ENCODE measurements at places on chromosomes 6 and 20.

- no peak for DNase-seq
These were observed 22.5 kb upstream of the SCAF8 start for GRCh38 chr6:154710689-154711088.

DNA sequence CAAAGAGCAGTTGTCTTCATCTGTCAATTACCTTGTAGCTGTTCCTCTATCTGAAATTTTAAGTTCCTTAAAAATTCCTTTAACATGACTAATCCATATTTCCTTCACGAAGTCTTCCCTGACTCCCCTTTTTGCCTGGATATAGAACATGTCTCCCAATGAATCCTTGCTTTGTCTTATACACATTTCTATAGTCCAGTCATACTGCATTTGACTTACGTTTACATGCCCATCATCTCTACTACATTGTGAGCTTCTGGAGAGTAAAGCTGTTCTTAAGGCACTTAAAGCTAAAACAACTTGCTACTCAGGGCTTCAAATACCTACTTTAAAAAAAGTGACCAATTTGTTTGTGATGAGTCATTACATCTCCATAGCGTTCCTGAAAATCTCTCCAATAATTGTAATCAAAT, 4.9 kb downstream of the REV3L start:
- no peak for DNase-seq

DNA sequence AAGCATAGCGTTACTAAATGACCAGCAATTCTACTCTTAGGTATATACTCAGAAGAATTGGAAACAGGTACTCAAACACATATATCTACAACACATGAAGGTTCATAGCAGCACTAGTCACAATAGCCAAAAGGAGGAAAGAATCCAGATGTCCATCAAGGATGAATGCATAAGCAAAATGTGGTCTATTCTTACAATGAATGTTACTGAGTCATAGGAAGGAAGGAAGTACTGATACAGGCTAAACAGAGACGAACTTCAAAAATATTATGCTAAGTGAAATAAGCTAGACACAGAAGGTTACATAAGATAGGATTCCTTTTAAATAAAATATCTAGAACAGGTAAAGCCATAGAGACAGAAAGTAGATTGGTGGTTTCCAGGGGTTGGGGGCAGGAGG, 93.5 kb downstream of the MAP3K7 start:
- DNase-seq, result no peak

- peak; percentile 74 for DNase-seq
These were observed 29.0 kb downstream of the SLC12A5 start for GRCh38 chr20:46057856-46058598.

DNA sequence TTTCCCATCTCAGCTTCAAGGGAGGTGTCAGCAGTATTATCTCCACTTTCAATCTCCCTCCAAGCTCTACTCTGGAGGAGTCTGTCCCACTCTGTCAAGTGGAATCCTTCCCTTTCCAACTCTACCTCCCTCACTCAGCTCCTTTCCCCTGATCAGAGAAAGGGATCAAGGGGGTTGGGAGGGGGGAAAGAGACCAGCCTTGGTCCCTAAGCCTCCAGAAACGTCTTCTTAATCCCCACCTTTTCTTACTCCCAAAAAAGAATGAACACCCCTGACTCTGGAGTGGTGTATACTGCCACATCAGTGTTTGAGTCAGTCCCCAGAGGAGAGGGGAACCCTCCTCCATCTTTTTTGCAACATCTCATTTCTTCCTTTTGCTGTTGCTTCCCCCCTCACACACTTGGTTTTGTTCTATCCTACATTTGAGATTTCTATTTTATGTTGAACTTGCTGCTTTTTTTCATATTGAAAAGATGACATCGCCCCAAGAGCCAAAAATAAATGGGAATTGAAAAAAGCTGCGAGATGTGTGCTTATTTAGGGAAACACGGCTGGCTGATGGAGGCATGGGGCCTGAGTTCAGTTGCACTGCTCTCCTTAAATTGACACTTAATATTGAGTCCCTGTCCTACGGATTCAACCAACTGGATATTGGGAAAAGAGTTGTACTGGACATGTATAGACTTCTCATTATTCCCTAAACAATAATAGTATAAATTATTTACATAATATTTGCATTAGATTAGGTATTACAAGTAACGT, 4.9 kb downstream of the TUBB start:
- no peak for DNase-seq

- no peak for DNase-seq
These were observed 16.5 kb downstream of the ACTR5 start for GRCh38 chr20:38764567-38765318.

DNA sequence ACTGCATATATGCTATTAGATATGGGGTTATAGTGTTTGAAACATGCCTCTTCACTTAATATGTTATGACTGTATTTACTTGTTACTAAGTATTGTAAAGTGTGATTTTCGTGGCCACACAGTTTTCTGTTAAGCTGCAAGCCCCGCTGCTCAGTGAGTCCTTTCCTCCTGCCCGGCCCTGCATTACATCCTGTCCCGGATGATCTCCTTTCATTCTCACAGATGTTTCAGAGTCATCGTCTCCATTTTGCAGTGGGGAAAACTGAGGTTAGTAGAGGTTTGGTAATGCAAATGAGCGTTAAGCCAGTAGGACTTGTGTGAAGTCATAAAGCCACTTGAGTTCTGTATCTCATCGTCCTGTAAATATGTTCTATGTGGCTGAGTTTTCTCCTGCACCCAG, 155.5 kb downstream of the CFAP61 start:
- no peak for DNase-seq

- no peak for DNase-seq
These were observed 31.0 kb downstream of the TIAM2 start for GRCh38 chr6:155026022-155026705.

- no peak for DNase-seq
These were observed 5.2 kb downstream of the BICRAL start for GRCh38 chr6:42787063-42787472.

DNA sequence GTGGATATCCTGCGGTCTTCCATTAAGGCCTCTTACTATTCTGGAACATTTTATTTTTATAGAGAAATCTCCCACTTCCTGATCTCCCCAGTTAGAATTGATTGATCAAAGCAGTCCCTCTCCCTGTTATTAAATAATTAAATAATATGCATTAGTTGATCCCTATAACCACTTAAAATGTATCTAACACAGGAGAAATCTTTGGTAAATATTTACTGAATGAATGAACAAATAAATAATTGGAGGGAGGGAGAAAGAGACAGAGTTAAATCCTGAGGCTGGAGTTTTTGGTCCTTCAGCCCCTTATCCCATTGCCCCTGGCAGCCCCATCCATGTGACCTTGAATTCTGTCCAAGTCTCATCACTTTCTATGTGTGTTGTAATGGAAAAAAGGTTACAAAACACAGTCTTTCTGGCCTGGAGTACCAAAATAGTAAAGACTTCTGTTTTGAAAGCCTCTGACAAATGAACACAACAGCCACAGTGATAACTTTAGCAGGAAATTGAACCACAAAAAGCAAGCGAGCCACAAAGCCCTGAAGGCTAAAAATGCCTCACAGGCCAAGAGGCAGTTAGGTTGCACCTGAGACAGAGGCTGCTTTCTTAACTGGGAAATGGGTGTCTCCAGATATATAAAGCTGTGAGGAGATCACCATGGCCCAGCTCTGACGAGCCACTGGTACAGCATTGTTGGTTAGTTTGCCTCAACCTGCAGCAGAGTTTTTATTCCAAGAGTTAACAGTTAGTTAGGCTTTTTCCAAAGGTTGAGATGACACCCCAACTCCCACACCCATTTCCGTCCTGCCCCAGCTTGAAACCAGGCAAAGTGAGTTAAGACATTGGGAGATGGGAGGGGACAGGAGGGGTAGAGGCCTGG, 11.3 kb downstream of the NT5E start:
- DNase-seq, result no peak

DNA sequence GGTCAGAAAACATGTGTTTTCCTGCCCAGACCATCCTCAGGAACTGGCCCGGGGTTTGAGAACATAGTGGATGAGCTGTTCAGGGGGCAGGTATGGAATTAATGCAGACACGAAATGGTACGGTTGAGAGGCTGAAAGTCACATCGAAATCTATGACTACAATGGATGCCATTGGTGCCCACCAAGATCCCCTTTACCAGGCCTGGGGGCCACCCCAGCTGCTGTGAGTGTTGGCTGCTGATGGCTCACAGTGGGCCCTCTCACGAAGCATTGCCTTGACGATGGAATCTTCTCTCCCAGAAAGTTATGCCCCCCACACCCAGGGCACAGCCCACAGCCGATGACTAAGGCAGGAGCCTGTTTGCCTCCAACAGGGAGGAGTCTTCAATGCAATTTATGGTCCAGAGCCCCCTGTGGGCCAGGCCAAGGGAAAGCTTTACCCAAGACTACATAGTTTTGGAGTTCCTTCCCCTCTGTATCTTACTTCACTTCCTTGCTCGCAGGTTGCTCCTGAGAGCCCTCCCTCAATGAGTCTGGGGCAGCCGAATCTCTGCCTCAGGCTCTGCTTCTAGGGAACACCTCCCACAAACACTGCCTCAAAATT, 92.6 kb downstream of the BFSP1 start:
- DNase-seq, result no peak
